ENCODE measurements at places on chromosomes 13 and 19.

DNA sequence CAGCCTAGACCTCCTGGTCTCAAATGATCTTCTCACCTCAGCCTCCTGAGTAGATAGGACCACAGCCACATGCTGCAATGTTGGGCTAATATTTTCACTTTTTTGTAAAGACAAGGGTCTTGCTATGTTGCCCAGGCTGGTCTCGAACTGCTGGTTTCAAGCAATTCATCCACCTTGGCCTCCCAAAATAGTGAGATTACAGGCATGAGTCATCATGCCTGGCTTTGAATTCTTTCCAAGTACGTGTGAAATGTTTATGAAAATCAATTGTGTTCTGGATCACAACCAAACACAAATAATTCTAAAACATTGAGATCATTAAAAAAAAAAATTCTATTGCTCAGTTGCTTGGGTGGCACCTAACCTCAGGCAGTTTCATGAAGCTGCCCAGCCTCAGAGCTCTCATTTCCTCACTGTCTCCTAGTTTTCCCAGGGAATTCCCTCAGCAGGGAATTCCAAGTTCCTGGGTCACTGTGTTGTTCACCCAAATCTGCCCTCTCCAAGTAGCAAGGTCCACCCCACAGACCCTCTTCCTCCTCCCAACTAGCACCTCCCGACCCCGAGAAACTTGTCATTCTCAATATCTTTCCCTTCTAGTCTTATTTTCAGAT, 44.8 kb downstream of the ING1 start:
- no peak for DNase-seq

DNA sequence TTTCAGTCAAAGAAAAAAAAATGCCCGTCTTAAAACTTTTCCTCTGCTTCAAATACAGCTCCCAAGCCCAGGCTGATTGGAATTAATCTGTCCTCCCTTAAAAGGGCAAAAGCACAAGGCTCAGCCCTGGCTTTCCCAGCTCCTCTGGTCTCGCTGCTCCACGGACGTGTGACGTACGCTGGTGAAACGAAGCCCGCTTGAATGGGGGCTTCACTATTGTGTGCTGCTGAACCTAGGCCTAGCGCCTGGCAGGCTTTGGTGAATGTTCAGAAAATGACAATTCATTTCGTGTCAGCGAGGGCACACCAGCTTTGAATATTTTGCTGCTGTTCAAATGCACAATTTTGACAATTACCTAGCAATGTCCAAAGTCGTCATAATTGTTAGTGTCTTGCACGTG, 615 bp upstream of the ZNF135 start:
- DNase-seq = no peak

GRCh38 chr13:66301006-66301405, 929.1 kb downstream of the PCDH9 start:
- no peak for DNase-seq

GRCh38 chr13:99416411-99417121, 84.7 kb upstream of the TM9SF2 start:
- no peak for DNase-seq

DNA sequence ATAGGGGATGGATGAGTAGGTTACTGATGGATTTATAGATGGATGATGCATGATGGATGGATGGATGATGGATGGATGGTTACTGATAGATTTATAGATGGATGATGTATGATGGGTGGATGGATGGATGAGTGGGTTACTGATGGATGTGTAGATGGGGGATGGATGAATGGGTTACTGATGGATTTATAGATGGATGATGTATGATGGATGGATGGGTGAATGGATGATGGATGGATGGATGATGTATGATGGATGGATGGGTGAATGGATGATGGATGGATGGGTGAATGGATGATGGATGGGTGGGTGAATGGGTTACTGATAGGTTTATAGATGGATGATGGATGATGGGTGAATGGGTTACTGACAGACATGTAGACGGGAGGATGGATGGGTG, 6.3 kb upstream of the C2CD4C start:
- DNase-seq = no peak

DNA sequence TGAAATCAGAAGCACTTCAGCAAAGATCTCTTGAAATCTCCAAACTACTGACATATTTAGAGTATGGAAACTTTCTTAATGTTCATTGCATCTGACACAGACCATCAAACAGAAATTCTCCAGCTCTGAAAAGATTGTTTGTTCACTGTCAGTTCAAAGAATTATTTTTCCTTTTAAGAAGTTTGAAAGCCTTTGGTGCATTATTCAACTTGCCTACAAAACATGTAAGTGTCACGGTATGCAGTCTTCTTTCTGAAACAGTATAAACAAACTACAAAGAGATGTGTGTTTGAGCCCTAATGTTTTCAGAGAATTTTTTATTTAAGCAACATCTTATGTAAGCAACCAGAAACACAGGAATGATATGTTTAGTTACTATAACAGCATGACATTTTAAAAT, 125.4 kb downstream of the FGF14 start:
- no peak for DNase-seq

- DNase-seq = peak; percentile 25
These were observed 2.0 kb downstream of the RCBTB2 start for GRCh38 chr13:48530833-48531232.

DNA sequence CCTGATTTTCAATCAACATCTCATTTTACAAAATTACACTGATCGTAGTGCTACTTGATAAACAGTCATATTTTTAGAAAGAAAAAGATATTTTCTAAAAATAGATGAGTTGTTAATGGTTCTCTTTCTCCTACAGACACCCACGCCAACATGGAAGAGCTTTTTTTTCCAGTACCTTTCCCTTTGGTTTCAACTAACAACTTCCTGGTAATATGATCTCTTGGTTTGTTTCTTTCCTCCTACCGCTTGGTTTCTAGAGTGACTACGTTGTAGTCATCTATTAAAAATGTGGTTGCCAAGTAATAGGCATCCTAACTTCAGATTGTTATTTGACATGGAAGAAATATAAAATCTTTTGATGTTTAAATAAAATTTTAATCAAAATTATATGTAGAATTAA, 189.0 kb downstream of the LACC1 start:
- DNase-seq = no peak

GRCh38 chr19:41699968-41700323, 8.5 kb upstream of the CEACAM5 start:
- DNase-seq = no peak

GRCh38 chr13:29073755-29074154, 253.6 kb downstream of the MTUS2 start:
- DNase-seq = no peak

- DNase-seq = peak; percentile 59
These were observed 572 bp upstream of the FKBP8 start for GRCh38 chr19:18543814-18544475.

DNA sequence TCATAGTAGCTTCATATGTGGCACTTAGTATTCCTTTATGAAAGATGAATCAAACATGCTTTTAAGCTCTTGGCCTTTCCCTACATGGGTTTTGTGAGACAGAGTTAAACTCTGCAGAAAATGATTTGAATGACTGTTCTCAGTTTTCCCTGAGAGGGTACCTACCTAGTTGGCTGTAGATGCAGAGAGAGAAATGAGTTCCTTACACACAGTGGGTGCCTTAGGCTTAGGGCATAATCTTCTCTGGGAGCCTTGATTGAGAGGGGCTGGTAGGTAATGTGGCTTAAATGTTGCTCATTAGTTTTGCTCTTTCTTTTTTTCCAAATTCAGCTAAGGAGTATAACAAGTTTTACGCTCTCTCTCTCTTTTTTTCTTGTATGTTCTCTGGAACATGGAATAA, 3.0 kb downstream of the URI1 start:
- no peak for DNase-seq

DNA sequence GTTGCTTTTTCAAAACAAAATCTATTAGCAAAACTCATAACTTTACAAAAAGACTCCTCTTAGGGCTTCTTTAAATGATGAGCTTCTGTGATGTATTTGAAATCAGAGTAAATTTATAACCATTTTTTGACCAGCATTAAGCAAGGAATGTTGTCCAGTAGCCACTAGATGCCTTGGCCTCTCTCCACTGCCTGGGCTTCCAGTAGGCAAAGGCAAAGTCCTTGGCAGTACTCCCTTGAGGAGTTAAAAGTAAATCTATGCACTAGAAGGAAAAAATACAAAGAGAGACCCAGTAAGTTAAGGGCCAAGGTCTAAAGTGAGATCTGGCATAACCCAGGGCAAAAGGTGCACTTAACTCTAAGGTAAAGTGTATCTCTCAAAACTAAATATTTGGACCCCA, 9.5 kb downstream of the SERPINE3 start:
- no peak for DNase-seq

DNA sequence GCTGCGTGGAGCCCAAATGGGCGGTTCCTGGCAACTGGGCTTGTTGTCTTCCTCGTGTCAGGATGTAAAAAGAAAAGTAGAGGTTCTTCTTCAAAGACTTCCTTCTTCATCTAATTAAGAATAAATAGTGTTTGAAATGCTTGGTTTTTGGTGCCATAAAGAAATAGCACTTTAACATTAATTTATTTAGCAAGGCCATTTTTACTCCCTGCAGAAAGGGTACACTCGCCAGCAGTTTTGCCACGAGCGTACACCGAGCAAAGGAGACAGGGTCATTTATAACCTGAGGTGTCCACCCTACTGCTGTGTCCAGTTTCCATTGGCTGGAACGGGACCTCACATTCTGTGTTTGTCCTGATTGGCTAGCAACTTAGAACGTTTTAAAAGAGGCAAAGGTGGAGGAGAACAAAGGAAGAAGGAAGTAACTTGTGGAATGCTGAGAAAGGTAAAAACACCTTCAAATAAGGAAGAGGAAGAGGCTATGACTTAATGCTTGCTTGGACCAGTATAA, 21.8 kb upstream of the OR10H1 start:
- no peak for DNase-seq

DNA sequence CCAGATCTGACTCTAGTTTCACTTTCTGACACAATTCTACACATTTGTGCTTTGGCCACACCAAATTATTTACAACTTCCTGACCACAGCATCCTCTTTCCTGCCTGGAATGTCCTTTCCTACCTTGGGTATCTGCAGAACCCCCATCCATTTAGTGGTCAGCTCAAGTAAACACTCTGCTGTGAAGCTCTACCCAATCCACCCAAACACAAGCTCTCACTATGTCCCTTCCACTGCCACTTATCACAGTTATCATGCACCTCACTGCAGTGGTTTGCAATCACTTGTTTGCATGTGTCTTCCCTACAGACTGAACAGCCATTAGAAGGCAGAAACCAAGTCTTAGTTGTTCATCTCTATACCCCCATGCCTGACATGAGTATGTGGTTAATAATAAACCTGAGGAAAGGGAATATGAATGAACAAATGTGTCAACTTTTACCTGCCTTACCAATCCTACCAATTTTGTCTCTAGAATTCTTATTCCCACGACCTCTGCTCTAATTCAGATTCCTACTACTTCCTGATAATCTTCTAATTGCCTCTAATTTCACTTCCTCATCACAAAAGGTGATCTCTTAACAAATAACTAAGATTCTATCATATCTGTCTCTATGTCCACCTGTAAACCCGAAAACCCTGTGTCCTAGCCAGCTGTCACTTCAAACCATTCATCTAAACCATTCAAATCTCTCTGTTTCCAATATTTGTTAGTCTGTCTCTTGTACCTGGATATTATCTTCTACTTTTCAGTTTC, 25.1 kb downstream of the LNX2 start:
- DNase-seq = no peak

DNA sequence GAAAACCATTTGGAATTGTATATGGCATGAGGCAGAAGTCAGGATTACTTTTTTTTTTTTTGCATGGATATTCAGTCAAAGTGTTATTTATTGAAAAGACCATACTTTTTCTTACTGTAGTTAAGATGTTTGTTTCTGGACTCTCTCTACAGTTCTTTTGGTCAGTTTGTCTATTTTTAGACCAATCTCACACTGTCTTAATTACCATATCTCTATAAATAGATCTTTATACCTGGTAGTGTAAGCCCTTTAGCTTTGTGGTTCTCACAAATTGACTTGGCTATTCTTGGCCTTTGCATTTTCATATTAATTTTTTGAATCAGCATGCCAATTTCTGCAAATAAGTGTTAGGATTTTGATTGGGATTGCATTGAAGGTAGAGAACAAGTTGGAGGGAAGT, 96.8 kb downstream of the MAB21L1 start:
- DNase-seq = no peak

- no peak for DNase-seq
These were observed 31.3 kb upstream of the FEM1A start for GRCh38 chr19:4760285-4760650.

DNA sequence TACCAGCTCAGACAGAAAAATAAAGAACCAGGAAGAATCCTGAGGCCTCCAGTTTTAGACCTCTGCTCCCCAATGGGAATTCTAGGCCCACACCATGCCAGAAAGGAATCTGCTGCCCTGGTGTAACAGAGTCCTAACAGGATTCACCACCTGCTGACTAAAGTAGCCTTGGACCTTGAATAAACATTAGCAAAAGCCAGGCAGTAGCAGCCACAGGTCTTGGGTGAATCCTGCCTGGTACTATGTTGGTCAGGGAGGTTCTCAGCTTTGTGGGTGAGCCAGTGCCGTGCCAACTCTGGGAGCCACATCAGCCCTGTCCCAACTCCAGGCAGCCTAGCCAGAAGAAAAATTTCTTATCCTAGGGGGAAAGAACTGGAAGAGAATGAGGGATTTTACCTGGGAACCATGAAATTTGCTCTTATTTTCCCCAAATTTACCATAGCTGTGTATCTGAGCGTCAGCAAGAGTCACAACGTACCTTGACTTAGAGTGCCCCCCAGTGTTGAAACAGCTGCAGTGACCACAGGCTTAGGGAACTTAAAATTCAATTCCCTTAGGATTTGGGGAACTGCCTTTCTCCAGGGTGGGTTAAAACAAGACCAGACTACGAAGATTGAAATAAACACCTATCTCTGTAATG, 1895.6 kb upstream of the PRR20A start:
- DNase-seq = no peak

GRCh38 chr13:40292108-40292507, 374.3 kb downstream of the FOXO1 start:
- DNase-seq = no peak

GRCh38 chr19:46990991-46991676, 28.5 kb upstream of the NPAS1 start:
- DNase-seq = no peak

DNA sequence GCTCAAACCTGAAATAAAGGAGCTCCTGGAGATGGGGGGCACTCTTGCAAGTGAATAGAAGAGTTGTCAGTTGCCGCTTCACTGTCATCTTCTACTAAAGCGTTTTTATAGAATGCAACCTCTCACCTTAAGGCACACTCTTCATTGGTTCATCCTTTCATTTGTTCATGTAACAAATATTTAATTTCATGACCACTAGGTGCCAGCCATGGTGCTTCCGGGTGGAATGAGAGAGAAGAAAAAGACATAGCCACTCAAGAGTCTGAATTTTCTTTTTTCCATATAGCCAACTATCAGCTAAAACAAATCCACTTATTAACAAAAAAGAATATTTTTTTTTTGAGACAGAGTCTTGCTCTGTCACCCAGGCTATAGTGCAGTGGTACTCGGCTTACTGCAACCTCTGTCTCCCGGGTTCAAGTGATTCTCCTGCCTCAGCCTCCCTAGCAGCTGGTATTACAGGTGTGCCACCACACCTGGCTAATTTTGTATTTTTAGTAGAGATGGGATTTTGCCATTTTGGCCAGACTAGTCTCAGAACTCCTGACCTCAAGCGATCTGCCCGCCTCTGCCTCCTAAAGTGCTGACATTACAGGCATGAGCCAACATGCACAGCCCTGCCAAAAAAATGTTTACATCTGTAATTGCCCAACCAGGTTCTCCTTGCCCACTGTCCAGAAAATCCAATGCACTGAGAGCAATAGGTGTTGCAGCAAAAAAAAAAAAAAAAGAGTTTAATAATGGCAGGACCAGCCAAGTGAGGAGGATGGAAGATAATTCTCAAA, 22.1 kb upstream of the SACS start:
- no peak for DNase-seq

All from GM06990 (cell line).